ENCODE measurements at places on chromosomes 3 and 15.
A peak's percentile ranks its signal among the peaks of the same experiment; 100 is the strongest.

GRCh38 chr3:166593776-166594175 lies 756.6 kb upstream of the BCHE start:
- DNase-seq = no peak

- DNase-seq = no peak
These were observed 32.7 kb downstream of the RNF13 start for GRCh38 chr3:149845570-149846244.

- DNase-seq = peak; percentile 16
These were observed 19.0 kb downstream of the PDHB start for GRCh38 chr3:58414538-58415197.

GRCh38 chr3:180980611-180981010 lies 8.9 kb downstream of the DNAJC19 start:
- no peak for DNase-seq

DNA sequence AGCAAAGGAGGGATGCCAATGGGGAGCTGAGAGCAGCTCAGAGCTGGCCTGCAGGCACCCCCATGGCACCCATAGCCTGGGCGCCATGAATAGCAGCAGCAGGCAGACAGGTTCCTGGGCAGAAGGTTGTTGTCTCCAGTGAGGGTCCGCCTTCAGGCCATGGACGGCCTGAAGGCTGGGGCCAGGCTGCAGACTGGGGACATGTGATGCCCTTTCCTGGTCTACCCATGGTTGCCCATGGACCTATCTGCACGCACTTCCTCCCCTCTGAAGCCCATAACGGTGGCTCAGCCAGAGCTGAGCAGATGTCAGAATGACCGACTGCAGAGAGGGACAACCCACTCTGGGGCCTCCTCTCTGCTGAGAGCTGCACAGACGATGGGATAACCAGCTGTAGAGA lies 256.8 kb downstream of the PLOD2 start:
- no peak for DNase-seq

- no peak for DNase-seq
These were observed 472 bp downstream of the BSN start for GRCh38 chr3:49554633-49555265.

- DNase-seq = peak; percentile 73
These were observed 538 bp downstream of the ATOSA start for GRCh38 chr15:52678468-52679231.

DNA sequence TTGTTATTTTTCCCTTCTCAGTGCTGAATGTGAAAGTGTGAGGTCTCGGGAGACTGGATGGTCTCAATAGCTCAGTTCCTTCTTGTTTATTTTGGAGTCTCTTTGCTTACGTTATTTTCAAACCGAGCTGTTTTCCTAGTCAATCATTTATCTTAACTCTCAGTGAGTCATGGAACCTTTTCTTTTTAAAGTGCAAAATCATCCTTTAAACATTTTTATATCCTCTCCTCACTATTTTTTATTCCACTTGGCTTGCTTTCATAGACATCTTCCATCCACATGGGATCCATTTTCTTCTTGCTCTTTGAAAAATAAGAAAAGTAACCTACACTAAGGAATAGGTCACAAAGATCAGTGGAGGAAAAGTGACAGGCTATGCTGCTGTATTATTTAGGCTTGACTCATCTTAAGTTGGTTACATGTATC lies 497.8 kb downstream of the NAALADL2 start:
- DNase-seq = no peak

GRCh38 chr3:28224430-28224829 lies 17.0 kb upstream of the CMC1 start:
- no peak for DNase-seq

DNA sequence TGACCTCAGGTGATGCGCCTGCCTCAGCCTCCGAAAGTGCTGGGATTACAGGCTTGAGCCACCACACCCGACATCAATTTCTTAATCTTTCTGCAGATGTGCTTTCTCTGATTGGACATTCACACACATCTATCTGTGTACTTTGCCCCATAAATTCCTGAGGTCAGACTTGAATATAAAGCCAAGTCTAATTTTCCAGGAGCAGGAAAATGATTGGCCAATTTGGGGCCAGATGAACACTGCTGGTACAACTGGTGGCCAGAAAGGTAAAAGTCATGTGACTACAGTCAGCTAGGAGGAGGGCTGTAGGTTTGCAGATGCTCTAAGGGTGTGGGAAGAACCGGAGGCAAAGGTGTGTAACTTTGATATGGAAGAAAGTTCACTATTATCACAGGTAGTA lies 3.2 kb upstream of the RAD51 start:
- no peak for DNase-seq

DNA sequence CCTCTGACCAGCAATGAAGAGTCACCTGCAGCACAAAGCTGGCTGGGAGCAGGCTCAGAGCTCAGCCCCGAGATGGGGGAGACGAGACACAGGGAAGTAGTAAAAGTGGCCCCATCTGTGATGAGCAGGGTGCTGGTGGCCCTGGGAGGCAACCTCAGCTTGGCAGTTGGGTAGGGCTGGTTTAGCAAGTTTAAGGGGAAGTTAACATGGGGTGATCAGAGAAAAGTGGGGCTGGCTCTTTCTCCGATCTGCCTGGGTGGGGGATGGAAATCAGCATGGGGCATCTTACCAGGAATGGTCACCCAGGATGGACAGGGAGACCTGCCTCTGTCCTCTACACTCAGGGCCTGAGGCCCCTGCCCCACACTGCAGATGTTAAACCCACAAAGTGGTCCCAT lies 29.9 kb upstream of the SFMBT1 start:
- DNase-seq = no peak

- no peak for DNase-seq
These were observed 52.4 kb downstream of the TNIK start for GRCh38 chr3:171407759-171408158.

Measured in hippocampal formation (tissue), 2 donors.